ENCODE measurements at places on chromosomes 3 and 15.
A peak's percentile ranks its signal among the peaks of the same experiment; 100 is the strongest.

DNA sequence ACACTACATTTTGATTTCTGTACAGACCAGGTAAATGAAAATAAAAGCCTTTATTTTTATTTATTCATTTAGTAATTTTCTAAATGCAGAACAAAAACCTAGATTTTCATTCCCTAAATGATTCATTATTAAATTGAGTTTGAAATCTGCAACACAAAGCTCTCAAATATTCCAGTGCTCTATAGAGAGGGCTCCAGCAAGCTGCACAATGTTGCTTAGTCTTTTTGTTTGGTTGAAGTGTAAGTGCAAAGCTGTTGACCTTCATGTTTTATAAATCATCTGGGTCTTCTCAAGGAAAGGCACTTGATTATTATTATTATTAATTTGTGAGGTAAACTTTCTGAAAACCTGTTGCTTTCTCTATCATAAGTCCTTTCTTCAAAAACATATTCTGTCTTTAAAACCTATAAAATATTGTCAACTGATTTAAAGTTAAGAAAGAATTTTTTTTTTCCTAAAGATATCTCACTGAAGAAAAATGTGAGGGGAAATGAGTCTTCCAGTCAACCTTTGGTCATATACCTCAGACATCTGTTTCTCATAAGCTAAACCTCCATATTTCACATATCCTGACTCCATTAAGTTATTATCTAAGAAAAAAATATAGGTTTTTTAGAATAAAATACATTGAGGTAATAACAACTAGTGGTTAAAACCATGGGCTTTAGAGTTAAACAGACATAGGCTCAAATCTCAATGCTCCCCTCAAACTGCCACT, 100.7 kb downstream of the ZIC4 start:
- H3K27ac ChIP-seq: no peak overlapping the region
- H3K27me3 ChIP-seq: no peaks in the 10 kb centered on the region

DNA sequence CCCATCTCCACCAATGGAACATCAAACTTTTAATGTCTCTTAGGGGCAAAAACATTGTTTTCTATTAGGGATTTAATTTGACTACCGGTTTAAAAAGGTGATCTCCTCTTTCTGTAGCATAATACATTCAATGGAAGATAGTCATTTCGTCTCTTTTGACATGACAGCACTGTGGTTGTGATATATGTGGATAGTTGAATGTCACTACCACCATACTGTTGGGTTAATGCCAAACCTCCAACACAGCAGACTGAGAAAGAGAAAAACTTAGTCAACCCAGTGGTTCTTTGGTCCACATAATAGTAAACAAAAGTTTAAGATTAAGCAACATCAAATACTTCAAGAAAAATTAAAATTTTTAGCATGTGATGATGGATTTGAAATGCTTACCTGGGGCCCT, 530.4 kb downstream of the AGBL1 start:
- H3K27me3 ChIP-seq: no peaks in the 10 kb centered on the region
- DNase-seq: no peak
- H3K36me3 ChIP-seq: no peaks in the 10 kb centered on the region
- H3K4me3 ChIP-seq: no peak overlapping the region
- H3K4me1 ChIP-seq: 0 out of 2 replicates have a peak, but pooled peaks cover 3% of the 10 kb centered on the region

DNA sequence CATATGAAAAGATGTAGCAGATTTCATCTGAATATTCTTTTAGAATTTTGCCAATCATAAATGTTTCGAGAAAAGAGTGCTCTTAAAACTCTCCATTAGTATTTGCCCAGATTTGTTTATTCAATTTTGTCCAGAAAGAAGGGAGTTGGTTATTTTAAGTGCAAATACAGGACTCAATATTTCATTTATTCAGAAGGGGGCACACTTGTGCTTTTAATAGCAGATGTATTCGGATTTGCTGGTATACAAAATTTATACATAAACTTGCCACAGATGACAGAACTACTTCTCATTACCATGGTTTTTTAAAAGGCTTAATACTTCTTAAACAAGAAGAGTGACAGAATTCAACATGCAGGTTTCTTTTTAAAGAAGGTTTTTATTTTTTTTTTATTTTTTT, 69.8 kb upstream of the GRM7 start:
- DNase-seq: no peak
- H3K27ac ChIP-seq: no peak overlapping the region
- no peaks in the 10 kb centered on the region for H3K4me1 ChIP-seq
- H3K27me3 ChIP-seq: no peaks in the 10 kb centered on the region

DNA sequence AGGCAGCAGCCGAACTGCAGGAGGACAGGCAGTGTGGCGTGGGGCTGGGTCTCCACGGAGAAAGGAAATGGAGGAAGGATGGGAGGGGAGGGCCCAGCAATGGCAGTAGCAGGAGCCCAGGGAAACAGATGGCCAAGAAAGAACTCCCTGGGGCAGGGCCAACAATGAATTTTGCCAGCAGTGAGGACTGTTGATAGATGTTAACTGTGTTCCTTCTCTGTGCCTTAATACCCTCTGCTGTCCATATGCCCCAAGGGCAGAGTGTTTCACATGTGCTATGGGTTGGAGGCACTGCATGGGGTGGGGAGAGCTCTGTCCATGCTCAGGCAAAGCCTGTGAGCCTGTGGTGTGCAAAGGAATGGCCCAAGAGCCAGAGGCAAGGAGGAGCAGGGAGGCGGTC, 70.8 kb upstream of the POMGNT2 start:
- H3K27me3 ChIP-seq: no peaks in the 10 kb centered on the region
- no peak for DNase-seq
- H3K36me3 ChIP-seq: no peaks in the 10 kb centered on the region
- no peak overlapping the region for H3K4me3 ChIP-seq
- H3K27ac ChIP-seq: no peak overlapping the region
- H3K4me1 ChIP-seq: peaks cover 27% of the 10 kb centered on the region

DNA sequence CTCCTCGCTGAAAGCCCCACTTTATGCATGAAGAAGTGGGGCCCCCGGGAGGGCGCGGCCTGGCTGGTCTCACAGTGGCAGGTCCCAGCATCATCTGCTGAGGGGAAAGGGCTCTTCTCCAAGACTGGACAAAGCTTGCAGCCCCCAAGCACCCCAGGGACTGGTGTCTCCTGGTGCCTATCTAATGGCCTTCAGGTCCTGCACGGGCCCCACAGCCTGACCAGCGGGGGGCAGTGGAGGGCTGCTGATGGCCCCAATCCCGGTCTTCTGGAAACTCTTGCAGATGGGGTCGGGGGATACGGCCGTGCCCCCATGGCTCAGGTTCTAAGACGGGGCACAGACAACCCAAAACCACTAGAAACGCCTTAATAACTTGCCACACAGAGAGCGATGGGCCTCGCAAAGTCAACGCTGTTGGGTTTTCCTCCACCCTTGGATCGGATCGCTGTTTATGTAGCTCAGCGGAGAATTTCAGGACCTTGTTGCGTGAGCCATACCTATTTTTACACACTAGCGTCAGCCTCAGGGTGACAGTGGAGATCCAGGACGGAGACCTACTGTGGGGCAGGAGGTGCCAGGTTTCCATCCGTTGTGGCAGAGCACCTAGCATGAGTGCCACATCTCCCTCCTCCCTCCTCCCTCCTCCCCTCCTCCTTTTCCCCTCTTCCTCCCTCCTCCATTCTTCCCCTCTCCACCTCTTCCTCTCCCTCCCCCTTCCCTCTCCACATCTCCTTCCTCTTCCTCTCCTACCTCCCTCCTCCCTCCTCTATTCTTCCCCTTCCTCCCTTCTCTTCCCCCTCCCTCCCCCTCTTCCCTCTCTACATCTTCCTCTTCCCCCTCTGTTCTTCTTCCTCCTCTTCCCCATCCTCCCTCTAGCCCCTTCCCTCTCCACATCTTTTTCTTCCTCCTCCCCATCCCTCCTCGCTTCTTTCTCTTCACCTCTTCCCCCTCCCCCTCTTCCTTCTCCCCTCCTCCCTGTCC, 79.3 kb upstream of the ALDH1L1 start:
- H3K4me3 ChIP-seq: no peak overlapping the region
- H3K27me3 ChIP-seq: peaks cover 3% of the 10 kb centered on the region
- H3K4me1 ChIP-seq: no peaks in the 10 kb centered on the region
- H3K27ac ChIP-seq: no peak overlapping the region
- H3K36me3 ChIP-seq: no peaks in the 10 kb centered on the region

- no peak overlapping the region for H3K4me3 ChIP-seq
- H3K27me3 ChIP-seq: no peaks in the 10 kb centered on the region
- H3K36me3 ChIP-seq: no peaks in the 10 kb centered on the region
- H3K27ac ChIP-seq: no peak overlapping the region
Observed at GRCh38 chr3:130779031-130779430, 32.4 kb upstream of the PIK3R4 start.

- no peaks in the 10 kb centered on the region for H3K36me3 ChIP-seq
- DNase-seq: no peak
- H3K4me3 ChIP-seq: no peak overlapping the region
- H3K27me3 ChIP-seq: no peaks in the 10 kb centered on the region
Observed at GRCh38 chr3:68479779-68480178, 452.6 kb downstream of the TAFA4 start.

- no peaks in the 10 kb centered on the region for H3K27me3 ChIP-seq
- DNase-seq: peak; percentile 21
- H3K4me1 ChIP-seq: no peaks in the 10 kb centered on the region
- no peak overlapping the region for H3K27ac ChIP-seq
- no peak overlapping the region for H3K4me3 ChIP-seq
Observed at GRCh38 chr15:88664151-88664778, 25.4 kb downstream of the ISG20 start.

DNA sequence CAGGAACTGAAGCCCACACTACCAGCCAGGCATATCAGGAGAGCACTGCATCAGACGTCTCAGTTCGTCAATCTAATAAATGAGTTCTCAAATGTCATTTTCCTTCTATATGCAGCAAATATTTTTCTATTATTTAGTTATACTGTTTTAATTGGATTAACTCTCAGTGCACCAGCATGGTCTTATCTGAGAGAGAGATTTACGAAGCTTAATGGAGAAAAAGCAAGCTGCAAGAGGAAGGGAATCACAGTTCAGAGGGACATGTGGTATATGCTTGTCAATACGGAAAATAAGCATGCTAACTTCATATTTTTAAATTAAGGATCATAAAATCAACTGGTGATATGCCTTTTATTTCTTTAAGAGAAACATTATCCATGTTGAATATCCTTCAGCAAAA, 213.1 kb upstream of the NECTIN3 start:
- H3K27ac ChIP-seq: no peak overlapping the region
- no peak overlapping the region for H3K4me3 ChIP-seq
- no peaks in the 10 kb centered on the region for H3K36me3 ChIP-seq
- H3K27me3 ChIP-seq: no peaks in the 10 kb centered on the region
- DNase-seq: no peak

- no peak overlapping the region for H3K4me3 ChIP-seq
- H3K4me1 ChIP-seq: no peaks in the 10 kb centered on the region
- no peak for DNase-seq
Observed at GRCh38 chr15:92164327-92165000, 229.2 kb upstream of the ST8SIA2 start.

DNA sequence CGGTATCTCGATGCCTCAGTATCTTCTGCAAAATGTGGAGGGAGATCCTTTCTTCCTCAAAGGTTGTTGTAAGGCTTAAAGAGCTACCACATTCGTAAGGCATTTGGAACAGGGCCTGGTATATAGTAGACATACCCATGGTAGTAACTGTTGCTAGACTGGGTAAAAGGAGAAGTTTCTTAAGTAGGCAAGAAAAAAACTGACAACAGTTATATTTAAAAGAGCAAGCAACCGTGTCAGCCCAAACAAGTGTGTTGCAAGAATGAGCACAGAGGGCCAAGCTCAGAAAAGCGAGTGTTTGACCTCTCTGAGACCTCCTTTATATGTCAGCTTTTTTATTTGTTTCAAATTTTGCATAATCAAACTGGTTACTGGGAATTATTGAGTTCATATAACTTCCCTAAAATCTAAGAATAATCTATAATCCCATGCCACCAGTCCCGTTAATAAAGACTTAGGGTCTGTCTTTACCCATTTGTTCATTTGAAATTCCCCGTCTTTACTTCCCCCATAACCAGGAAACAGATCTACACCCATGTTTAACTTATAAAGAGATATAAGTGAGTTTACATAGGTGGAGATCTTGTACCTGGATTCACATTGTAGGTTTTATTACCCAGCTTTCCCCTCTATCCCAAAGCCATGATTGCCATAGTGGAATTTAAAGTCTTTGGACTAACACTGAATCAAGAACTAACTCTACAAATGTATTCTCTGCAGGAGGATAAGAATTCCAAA, 7.3 kb downstream of the B3GNT5 start:
- DNase-seq: no peak
- no peaks in the 10 kb centered on the region for H3K36me3 ChIP-seq
- H3K4me1 ChIP-seq: no peaks in the 10 kb centered on the region
- H3K4me3 ChIP-seq: no peak overlapping the region
- no peak overlapping the region for H3K27ac ChIP-seq
- no peaks in the 10 kb centered on the region for H3K27me3 ChIP-seq

GRCh38 chr3:53046171-53047170, 598 bp upstream of the SFMBT1 start:
- peak overlapping the region; percentile 29 for H3K27ac ChIP-seq
- peak overlapping the region; percentile 63 for H3K4me3 ChIP-seq
- DNase-seq: peak; percentile 82
- H3K4me1 ChIP-seq: peaks cover 14% of the 10 kb centered on the region
- H3K27me3 ChIP-seq: no peaks in the 10 kb centered on the region

- no peak overlapping the region for H3K4me3 ChIP-seq
- H3K36me3 ChIP-seq: no peaks in the 10 kb centered on the region
- no peaks in the 10 kb centered on the region for H3K4me1 ChIP-seq
- H3K27me3 ChIP-seq: peaks cover 62% of the 10 kb centered on the region
- DNase-seq: no peak
Observed at GRCh38 chr3:13616359-13616758, 67.4 kb downstream of the FBLN2 start.

DNA sequence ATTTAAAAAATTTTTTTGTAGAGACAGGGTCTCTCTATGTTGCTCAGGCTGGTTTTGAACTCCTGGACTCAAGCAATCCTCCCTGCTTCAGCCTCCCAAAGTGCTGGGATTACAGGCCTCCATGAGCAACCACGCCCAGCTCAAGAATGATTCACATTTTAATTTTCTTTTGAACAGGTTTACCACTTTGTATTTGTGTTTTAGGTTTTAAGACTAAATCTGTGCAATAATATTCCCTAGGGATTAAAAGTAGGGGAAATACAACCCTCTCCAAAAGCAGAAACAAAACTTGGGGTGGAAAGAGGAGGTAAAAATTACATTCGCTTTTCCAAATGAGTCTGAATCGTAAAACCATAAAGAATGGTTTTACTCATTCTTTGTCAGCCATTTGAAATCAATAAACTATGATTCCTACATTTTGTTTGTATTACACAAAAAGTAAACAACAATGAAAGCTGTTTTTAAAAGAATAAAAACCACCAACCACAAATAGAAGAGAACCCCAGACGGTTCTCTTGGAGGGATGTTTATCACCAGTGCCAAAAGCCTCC, 37.8 kb downstream of the SLC24A1 start:
- H3K27me3 ChIP-seq: no peaks in the 10 kb centered on the region
- H3K36me3 ChIP-seq: no peaks in the 10 kb centered on the region
- no peaks in the 10 kb centered on the region for H3K4me1 ChIP-seq
- H3K27ac ChIP-seq: no peak overlapping the region
- no peak overlapping the region for H3K4me3 ChIP-seq
- DNase-seq: no peak

Measured in MM.1S (cell line).